Body of pancreas (tissue), 4 donors: ENCODE measurements at places on chromosomes 7 and 10.
A peak's percentile ranks its signal among the peaks of the same experiment; 100 is the strongest.

- DNase-seq, result no peak
These were observed 296.5 kb upstream of the PITRM1 start for GRCh38 chr10:3468919-3469638.

DNA sequence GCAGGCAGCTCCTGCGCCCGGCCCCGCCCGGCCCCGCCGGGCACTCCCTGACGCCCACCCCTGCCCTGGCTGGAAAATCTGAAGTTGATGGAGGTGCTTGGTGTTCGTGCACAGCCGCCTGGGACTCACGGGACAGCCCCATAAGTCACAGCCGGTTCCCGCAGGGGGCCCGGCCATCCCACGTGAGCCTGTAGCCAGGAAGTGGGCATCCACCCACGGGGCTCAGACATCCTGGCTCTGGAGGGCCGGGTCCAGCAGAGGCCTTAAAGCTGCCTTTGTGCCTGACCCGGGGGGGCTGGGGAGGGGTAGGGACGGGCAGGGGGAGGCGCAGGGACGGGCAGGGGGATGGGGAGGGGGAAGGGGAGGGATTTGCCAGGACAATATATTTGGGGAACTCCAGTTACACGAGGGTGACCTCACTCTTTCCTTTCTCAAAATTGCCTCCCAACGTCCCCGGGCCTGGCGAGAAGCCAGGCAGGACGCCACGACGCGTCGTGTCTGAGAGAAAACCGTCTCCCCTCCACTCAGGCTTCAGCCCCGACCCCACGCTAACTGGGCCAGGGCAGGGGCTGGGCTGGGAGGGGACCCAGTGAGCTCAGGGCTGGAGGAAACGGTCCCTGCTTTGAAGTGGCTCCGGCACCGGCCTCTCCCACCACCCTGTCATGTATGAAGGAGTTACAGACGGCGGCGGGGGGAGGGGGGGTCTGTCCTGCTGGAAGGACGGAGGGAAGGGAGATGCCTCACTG, 82.1 kb upstream of the PDGFA start:
- no peak for DNase-seq

GRCh38 chr7:33794959-33795358, 110.4 kb upstream of the BMPER start:
- no peak for DNase-seq

- no peak for DNase-seq
These were observed 447.7 kb downstream of the SUGCT start for GRCh38 chr7:40582539-40582938.

DNA sequence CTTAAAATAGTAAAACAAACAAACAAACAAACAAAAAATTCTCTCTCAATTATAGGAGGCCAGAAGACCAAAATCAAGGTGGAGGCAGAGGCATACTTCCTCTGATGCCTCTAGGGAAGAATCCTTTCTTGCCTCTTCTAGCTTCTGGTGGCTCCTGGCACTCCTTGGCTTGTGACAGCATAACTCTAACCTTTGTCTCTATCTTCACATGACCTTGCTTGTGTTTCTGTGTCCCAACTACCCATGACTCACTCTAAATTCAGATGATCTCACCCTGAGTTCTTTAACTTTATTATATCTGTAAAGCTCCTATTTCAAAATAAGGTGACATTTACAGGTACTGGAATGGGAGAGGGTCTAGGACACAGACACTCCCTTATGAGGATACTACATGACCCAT, 88.3 kb upstream of the ANTXRL start:
- no peak for DNase-seq

GRCh38 chr7:155322530-155322929, 24.9 kb downstream of the INSIG1 start:
- no peak for DNase-seq

DNA sequence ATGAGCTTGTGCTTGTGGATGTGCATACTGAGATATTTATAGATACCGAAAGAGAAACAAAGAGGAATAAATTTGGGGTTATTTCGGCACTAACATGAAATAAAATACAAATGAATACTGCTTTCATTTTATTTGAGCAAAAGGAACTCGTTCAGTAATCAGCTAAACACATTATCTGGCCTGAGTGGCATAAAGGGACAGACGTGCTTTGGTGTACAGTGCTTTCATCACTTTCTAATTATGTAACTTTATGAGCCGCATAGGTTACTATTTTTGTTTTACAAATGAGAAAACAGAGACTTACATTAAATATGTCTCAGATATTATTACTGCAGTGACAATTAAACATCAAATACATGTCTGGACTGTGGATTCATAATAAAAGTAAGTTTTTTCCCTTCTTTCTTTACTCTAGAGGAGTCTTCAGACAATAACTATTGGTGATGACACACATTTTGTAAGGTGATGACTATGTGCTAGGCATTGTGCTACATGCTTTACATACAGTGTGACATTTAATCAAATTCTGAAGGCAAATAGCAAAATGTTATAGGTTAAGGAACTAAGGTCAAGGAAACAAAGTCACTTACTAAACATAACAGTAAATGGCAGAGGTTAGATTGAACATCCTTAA, 503.3 kb downstream of the SORCS1 start:
- DNase-seq, result no peak

- peak; percentile 13 for DNase-seq
These were observed 43.2 kb downstream of the DPYSL4 start for GRCh38 chr10:132229834-132230556.

GRCh38 chr7:66400400-66400799, 195.3 kb downstream of the TPST1 start:
- no peak for DNase-seq

DNA sequence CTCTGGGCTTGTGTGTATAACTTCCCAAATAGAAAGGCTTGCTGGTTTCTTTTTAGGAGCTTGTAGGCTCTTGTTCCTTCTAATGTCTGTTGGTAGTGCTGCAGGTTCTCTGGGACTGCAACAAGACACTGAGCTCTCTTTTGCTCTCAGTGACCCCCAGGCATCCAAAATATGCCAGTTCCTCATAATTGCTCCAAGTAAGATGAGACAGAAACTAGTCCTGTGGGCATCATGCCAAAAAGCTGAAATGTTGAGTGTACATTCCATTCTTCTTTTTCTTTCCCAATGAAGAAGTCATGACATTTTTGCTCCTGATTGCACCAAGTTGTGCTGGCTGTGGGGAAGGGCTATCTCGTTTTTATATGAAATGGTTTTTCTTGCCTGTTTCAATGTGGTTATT, 7.1 kb upstream of the BTBD16 start:
- no peak for DNase-seq

DNA sequence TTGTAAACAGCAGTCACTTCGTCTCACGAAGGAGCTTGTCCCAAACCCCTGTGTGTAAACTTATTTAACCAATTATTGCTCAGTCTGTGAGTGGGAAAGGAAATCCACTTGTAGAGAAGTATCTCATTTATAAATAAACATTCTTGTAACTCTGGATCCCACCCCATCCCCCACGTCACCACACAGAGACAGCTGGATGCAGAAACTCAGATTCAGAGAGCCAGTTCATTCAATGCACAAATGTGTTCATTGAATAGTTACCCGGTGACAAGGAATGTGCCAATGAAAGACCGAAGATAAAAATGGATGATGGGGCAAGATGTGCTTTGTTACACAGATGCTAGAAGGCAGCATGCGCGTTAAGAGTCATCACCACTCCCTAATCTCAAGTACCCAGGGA, 8.3 kb upstream of the OCM start:
- no peak for DNase-seq

DNA sequence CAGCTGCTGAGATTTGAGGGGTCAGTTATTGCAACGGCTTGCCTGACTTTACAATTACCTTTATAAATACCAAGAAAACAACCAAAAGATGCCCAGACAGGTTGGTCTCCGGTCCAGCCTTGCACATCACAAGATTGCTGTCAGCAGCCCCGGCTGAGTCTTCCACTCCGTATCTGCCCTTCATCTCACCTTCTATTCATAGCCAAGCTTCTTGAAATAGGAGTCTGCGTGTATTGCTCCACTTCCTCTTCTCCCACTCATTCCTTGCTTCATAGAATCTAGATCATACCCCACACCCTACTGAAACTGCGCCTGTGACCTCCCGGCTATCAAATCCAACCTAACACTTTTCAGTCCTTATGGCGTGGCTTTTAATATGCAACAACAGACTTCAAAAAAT, 31.1 kb upstream of the USP6NL start:
- DNase-seq, result no peak

GRCh38 chr10:118163217-118163616, 116.5 kb upstream of the RAB11FIP2 start:
- no peak for DNase-seq

GRCh38 chr10:10292501-10292900, 725.2 kb upstream of the CELF2 start:
- DNase-seq, result no peak

GRCh38 chr10:125626671-125627070, 56.3 kb downstream of the TEX36 start:
- DNase-seq, result no peak

DNA sequence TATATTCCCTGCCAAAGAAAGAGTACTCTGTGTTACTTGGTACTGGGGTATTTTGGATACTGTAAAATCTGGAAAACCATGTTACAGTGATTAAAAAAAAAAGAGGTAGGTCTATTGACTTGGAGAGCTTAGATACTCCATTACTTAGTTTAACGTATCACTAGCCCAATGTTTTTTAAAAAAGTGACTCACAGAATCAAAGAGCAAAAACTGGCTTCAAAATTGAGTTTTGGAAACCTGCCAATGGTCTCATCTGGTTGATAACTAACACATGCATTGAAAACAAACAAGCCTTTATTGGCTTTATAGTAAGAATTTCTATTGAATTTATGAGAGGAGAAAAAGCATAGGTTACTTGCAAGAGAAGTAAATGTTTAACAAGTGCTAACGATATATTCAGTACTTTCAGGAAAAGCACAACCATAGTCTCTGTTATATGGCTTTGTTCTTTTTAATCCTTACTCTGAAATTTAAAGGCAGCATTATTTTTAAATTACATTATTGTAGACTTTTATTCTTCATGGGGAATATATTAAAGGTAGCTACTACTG, 563.3 kb upstream of the SORCS1 start:
- DNase-seq, result no peak

GRCh38 chr10:103983367-103983911, 16.5 kb downstream of the SLK start:
- no peak for DNase-seq

- DNase-seq, result peak; percentile 78
These were observed 128.0 kb downstream of the ZMIZ1 start for GRCh38 chr10:79196470-79197461.

DNA sequence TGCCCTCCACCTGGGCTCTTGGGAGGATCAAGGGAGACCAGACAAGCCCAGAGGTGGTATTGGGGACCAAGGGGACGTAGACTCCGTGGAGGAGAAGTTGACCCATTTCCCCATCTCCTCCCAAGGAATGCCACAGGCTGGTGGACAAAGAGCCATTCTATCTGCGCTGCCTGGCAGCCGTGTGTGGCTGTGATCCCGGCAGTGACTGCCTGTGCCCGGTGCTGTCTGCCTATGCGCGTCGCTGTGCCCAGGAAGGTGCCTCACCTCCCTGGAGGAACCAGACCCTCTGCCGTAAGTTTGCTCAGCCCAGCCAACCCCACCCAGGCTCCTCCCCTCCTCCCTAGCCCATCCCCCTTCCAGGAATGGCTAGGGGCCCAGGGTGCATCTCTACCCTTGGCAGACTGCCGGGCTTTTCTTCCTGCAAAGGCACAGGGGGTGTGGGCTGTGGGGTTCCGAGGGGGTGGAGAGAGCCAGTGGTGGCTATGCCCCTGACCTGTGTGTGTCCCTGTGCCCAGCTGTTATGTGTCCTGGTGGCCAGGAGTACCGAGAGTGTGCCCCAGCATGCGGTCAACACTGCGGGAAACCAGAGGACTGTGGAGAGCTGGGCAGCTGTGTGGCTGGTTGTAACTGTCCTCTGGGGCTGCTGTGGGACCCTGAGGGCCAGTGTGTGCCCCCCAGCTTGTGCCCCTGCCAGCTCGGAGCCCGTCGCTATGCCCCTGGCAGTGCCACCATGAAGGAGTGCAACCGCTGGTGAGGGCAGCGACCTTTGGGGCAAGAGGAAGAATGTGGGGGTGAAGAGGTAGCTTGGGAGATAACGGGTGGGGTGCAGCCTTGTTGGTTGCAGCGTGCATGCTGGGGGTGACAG, 10.2 kb upstream of the ZNF467 start:
- DNase-seq, result no peak

DNA sequence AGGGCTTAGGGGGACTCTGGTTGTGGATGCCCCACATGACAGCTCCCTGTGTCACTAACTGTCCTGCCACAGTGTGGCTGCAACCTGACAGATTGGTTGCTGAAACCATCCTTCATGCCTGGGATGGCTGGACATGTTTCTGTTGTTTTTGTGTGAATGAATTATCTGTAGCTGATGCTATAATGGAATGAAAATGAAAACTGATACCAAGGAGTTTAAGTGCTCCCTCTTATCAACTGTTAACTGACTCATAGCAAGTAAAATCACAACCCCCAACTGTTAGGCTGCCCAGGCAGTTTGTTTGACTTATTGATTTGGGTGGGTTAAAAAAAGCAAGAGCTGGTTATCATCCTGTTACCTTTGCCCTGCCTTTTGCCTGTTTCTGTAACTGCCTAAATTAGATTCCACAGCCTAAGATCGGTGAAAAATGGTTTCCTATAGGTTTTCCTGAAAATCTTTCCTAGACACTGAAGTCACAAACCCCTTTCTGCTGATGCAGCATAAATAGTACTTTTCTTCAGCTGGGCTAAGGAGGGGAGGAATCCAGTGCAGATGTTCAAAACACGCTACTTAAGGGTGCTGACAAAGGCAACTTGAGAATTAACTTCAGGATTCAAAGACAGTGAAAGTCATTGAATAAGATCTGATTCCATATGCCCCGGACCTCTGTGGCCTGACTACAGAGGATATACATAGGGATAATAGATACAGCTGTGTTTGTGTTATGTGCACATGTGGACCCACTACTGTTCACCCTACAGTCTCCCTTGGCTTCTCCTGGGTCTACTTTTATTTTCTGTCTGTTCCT, 5.7 kb downstream of the FRAT2 start:
- DNase-seq, result peak; percentile 51

DNA sequence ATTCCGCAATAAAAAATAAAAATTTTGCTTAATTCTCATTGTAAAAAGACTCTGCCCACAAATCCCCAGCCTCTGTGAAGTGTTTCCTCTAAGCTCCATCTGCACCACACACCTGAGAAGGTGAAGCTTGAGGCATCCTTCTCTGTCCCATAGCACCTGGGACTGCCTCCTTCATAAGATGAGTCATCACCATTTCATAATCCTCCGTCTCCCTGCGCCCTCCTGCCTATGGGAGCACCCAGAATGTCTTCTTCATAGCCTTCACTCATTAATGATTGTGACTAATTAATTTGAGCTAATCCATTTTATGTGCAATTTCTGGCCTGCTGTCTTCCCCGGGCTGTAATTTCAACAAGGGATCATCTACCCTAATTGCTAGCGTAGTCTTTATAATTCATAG, 90.3 kb downstream of the WDR11 start:
- no peak for DNase-seq

- no peak for DNase-seq
These were observed 65.2 kb downstream of the ZMYND11 start for GRCh38 chr10:200405-200804.

DNA sequence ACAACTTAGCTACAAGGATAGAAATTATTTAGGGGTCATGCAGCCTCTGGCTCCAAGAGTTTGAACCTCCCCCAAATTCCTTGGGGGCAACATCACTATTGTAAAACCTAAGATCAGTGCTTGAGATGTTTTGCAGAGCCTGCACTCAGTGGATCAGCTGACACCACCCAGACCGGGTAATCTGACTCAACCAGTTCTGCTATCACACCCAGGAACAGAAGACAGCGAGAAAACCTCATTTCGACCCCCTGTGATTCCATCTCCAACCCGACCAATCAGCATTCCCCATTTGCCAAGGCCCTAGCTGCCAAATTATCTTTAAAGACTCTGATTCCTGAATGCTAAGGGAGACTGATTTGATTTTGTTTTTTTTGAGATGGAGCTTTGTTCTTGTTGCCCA, 5.2 kb downstream of the TACR2 start:
- DNase-seq, result no peak
